Activated CD4-positive, alpha-beta T cell treated with anti-CD3 and anti-CD28 coated beads, Interleukin-2, amount 10 ng/mL, durations not matched to agents 7 days and 5 days (primary cell): ENCODE measurements at places on chromosomes 5 and 9. TPM values are rescaled to one million over a fixed set of nuclear protein-coding genes. Genes with fewer than 3 reads are reported as not detected.

The PCDHB4 gene
- total RNA-seq, result not detected

The KIAA1958 gene
- 6.8 TPM for total RNA-seq

The BTNL8 gene
- not detected for total RNA-seq

The WWC1 gene
- 0.04 TPM for total RNA-seq

The SV2C gene
- 0.10 TPM for total RNA-seq

The C5orf58 gene
- total RNA-seq, result not detected

The EMB gene
- total RNA-seq, result 137 TPM

The TMEM215 gene
- total RNA-seq, result not detected

The ELAVL2 gene
- not detected for total RNA-seq

The DIPK1B gene
- total RNA-seq, result not detected

The WNT8A gene
- total RNA-seq, result not detected

The C5orf63 gene
- 9.7 TPM for total RNA-seq

The AMACR gene
- 6.0 TPM for total RNA-seq

The ADGRV1 gene
- not detected for total RNA-seq

The TUBB4B gene
- total RNA-seq, result 382 TPM

The CSF1R gene
- total RNA-seq, result 0.15 TPM

The TEX48 gene
- total RNA-seq, result 0.83 TPM

The ARSI gene
- not detected for total RNA-seq

The WDR31 gene
- 0.55 TPM for total RNA-seq

The C5orf52 gene
- total RNA-seq, result not detected

The NRG2 gene
- total RNA-seq, result not detected

The ARRDC1 gene
- 52.4 TPM for total RNA-seq

The CNTNAP3 gene
- total RNA-seq, result not detected

The C7 gene
- not detected for total RNA-seq

The IFNA2 gene
- total RNA-seq, result not detected

The HTR1A gene
- total RNA-seq, result not detected

The GTF3C4 gene
- 13.5 TPM for total RNA-seq

The OR13C4 gene
- not detected for total RNA-seq

The SMIM32 gene
- not detected for total RNA-seq

The SLC1A3 gene
- not detected for total RNA-seq

The FUBP3 gene
- 34.5 TPM for total RNA-seq

The TTC33 gene
- 16.8 TPM for total RNA-seq

The CLK4 gene
- total RNA-seq, result 38.0 TPM

The ST8SIA4 gene
- 36.1 TPM for total RNA-seq

The MGAT1 gene
- total RNA-seq, result 152 TPM

The IL3 gene
- total RNA-seq, result 0.20 TPM

The FBP2 gene
- not detected for total RNA-seq

The RLN2 gene
- total RNA-seq, result 2.0 TPM

The SEPTIN8 gene
- 20.5 TPM for total RNA-seq

The PARP8 gene
- 100 TPM for total RNA-seq

The REXO4 gene
- 24.1 TPM for total RNA-seq

The UBQLN1 gene
- 110 TPM for total RNA-seq

The GCNT1 gene
- total RNA-seq, result 8.9 TPM

The SPAG8 gene
- 2.5 TPM for total RNA-seq

The GTF2H2 gene
- total RNA-seq, result 14.5 TPM

The XRCC4 gene
- total RNA-seq, result 11.6 TPM

The F2R gene
- total RNA-seq, result 5.9 TPM

The PAPPA gene
- total RNA-seq, result not detected

The TAF1L gene
- total RNA-seq, result not detected

The AQP3 gene
- total RNA-seq, result 194 TPM

The MOB3B gene
- 0.62 TPM for total RNA-seq

The RAB3C gene
- not detected for total RNA-seq

The C9orf50 gene
- not detected for total RNA-seq

The IL31RA gene
- not detected for total RNA-seq
